Ascending aorta (tissue), 2 donors: ENCODE measurements at places on chromosomes 3 and 15. TPM values are rescaled to one million over a fixed set of nuclear protein-coding genes. Genes with fewer than 3 reads are reported as not detected.

- no peak for DNase-seq
Measured at GRCh38 chr3:190003681-190004123, 117.0 kb downstream of the P3H2 start.

The KNL1 gene
- total RNA-seq = not detected

The DUSP7 gene
- 76.5 TPM for total RNA-seq

The XCR1 gene
- not detected for total RNA-seq

The STRC gene
- not detected for total RNA-seq

The ILDR1 gene
- total RNA-seq = not detected

DNA sequence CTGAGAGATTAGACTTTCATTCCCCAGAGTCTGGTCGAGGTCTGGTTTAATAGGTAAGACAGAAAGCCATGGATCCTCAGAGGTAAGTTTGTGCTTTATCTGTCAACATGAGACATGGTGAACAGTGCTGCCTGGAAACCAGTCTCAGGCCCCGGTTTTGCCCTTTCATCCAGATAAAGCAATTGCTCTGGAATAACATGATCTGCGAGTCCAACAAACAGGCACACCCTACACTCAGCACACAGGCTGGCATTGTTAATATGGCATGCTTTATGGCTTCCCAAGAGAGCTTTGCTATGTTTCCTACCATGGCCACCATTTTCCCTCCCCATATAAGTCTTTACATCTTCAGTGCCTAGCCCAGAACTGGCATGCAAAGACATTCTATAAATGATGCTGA is 30.1 kb upstream of the MNS1 start:
- DNase-seq = no peak

The IL5RA gene
- not detected for total RNA-seq

DNA sequence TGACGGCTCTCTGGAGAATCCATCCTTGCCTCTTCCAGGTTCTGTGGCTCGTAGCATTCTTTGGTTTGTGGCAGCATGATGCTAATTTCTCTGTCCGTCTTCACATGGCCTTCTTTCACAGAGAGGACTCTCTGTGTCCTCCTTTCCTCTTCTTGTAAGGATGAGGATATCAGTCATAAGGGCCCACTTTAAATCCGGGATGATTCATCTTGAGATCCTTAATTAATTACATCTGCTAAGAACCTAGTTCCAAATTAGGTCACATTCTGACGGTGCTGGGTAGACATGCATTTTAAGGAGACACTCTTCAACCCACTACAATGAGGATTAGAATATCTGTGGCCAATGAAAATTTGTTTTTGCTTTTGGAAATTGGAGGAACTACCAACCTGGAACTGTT is 15.7 kb upstream of the GXYLT2 start:
- no peak for DNase-seq

The CSTA gene
- total RNA-seq = not detected

GRCh38 chr3:186613637-186614265 is 891 bp downstream of the AHSG start:
- DNase-seq = no peak

- no peak for DNase-seq
Measured at GRCh38 chr15:91456921-91457320, 356.9 kb downstream of the SV2B start.

- no peak for DNase-seq
Measured at GRCh38 chr15:67121644-67122605, 56.5 kb downstream of the SMAD3 start.
